ENCODE measurements at places on chromosomes 7 and 10.
A peak's percentile ranks its signal among the peaks of the same experiment; 100 is the strongest.

DNA sequence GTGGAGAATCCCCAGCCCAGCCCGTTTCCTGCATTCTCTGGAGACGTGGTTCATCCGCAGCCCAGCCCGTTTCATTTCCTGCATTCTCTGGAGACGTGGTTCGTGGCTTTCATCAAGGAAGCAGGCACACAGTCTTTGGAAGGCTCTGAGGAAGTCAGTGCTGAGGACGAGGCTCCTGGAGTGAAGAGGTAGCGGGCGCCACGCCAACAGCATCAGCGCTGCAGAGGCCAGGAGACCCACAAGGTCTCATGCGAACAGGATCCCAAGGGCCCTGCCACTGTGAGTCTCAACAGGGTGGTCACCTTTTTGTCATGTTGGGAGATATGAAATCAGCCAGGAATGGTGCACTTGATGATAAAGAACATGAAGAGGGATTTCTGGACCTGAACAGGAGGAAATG is 12.4 kb upstream of the TCERG1L start:
- DNase-seq: no peak

DNA sequence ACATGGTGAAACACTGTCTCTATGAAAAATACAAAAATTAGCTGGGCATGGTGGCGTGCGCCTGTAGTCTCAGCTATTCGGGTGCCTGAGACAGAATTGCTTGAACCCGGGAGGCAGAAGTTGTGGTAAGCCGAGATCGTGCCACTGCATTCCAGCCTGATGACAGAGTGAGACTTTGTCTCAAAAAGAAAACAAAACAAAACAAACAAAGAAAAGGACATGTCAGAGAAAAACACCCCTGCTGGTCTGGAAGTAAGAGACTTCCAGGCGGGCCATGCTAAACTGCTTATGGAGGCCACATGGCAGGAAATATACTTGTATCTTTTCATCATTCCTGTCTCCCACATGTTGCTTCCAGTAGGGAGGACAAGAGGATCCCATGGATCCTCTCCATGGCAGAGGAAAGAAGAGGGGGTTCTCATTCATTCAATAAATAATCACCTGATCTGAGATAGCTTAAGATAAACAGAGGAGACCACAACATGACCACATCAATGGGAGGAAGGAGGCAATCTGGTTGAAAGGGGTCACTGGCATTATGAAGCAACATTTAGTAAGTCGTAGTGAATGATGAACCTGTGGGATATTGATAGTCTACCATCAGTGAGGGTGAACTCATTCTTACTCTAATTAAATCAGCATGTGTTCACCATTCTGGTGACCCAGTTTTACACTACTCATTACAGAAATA is 60.5 kb upstream of the ZNF138 start:
- DNase-seq: no peak

DNA sequence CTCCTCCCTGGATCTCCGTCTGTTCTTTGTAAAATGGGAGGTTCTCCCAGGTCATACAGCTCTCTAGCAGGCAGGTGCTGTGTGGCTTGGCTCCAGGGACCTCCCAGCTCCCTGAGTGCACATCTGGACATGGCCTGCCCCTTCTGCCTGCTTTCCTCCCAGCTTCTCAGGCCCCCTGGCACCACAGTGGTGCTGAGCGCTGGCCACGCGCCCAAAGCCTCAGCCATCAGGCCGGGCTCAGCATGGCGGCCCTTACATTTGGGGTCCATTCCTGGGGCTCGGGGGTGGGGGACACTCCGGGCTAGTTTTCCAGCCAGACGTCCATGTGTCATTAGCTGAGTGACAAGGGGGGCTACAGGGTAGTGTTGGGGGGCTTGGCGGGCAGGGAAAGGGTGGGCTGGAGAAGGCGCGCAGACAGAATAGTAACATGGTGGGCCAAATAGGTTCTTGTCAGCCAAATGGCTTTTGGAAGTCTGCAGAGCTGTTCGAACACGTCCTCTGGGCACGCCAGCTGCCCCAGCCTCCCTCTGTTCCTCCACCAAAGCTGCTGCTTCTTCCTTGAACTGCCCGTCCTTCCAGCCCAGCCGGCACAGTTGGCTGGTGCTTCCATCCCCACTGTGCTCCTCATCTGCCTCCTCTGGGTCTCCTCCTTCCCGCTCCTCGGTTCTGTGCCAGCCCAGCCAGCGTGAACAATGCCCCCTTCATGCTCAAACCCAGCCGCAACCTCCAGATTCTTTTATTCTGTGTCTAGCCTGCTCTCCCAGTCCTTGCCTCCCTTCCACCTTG is 65.9 kb downstream of the GOLGA7B start:
- no peak for DNase-seq

DNA sequence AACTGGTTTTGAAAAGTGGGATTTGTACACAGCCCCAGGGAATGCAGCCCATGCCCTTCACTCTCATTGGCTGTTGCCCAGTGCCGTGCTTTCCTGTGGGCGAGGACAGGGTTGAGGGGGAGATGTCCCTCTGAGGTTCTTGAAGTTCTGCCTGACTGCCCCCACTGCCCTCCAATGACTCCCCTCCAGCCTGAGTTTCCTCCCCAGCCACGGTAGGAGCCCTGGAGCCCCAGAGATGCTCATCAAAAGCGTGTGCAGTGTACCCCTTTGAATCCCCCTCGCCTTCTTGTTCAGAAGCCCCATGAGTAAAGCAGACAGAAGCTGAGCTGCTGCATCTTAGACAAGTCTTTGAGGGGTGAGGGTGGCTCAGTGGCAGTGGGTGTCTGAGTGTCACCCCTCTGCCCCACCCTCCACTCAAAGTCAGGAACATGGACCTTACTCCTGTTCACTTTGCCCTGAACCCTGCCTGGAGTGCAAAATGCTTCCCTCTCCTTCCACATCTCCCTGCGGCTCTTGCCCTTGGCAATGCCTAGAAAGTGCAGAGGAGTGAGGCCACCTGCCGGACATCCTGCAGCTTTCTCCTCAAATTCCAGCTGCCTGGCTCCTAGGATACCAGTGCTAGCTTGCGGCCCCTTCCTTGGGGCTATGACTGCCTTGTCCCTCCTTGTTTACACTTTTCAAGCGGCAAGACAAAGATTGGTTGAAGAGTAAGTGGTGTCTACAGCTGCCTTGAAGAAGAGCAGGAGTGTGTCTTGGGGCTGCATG is 19.9 kb downstream of the FAM241B start:
- DNase-seq: no peak

DNA sequence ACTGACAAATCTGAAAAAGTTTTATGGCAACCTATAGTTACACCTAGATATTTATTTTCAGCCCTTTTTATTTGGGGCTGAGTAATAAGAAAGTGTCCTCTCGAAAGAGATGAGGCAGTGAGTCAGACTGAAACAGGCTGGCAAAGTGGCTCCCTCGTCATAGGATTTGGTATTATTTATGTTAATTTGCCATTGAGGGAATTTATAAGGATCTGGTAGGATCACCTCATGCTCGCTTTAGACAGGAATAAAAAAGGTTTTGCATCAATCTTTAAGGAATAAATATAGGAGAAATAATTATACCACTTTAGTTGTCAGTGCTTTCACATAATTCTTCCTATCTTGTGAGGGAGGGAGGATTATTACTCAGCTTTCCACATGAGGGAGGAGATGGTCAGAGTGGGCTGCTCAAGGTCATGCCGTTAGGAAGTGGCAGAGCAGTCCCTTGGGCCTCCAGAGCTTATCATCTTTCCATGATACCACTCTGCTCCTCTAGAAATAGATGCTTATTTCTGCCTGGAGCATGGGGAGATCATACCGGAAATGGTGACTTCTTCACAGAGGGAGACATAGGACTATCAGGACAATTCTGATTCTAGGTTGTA is 356.8 kb downstream of the GPR158 start:
- DNase-seq: no peak

DNA sequence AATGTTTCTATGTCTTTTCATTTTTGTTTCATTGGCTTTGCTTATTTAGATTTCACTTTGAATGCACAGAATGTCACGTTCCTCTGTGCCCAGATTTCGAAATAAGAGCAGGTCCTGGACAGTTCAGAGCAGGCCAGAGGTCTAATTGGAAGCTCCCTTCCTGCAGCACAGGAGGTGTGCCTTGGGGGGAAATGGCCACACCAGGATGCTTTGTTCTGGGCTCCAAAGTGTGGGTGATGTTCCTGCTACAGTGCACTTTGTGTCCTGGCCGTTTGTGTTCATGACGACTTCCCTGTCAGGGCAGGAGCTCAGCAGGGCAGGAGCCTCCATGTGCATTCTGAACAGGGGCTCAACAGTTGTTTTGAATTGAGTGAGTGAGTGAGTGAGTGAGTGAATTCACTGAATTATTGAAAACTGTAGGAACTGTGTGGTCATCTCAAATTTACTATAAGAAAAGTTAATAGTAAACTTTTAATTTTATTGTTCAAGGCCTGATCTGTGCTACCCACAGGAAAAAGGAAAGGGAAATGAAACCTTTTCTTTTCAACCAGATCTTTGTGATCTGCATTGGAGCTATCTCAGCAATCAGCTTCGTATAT is 109.5 kb upstream of the GJD4 start:
- no peak for DNase-seq

- DNase-seq: no peak
Observed at GRCh38 chr7:158042156-158042880, 545.3 kb downstream of the PTPRN2 start.

GRCh38 chr10:25704622-25705021 is 229.4 kb upstream of the MYO3A start:
- no peak for DNase-seq

- DNase-seq: no peak
Observed at GRCh38 chr7:157614457-157615020, 277.7 kb downstream of the DNAJB6 start.

GRCh38 chr10:80474941-80475340 is 20.8 kb downstream of the TSPAN14 start:
- DNase-seq: no peak

DNA sequence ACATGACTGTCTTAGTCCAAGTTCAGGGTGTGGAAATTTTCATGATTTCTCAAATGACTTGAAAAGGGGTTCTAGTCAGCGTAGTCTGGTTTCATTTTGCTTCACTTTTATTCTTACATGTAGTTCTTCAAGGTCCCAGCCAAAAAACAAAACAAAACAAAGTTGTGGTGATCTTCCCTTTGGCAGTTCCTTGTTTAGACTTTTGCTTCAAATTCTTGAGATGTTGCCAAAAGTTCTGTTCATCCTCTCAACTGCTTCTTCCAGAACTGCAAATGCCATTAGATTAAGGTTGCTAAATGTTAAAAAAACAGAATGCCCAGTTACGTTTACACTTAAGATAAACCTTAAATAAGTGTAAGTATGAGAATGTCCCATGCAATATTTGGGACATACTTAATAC is 370.8 kb upstream of the LRRTM3 start:
- no peak for DNase-seq

DNA sequence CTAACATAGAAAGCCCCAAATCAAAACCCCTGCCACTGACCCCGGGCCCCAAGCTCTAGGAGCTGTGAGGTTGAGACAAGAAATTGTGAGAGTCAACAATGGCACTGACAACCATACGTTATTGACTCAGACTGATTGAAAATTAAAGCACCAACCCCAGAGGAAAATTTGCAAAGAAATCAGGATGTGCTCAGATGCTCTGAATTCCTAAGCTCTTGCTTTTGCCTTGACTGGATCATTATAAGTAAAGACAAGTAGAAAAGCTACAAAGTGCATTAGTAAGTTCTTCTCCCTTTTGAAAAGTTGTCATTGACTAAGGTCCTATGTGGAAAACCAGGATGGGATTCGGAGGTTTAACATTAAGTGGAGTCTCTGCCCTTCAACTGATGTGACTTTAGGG is 130.2 kb downstream of the SAMD9 start:
- no peak for DNase-seq

- DNase-seq: no peak
Observed at GRCh38 chr7:131948434-131949053, 392.1 kb upstream of the PODXL start.

- no peak for DNase-seq
Observed at GRCh38 chr10:98611436-98611835, 164.7 kb upstream of the HPS1 start.

- no peak for DNase-seq
Observed at GRCh38 chr10:59098831-59099452, 77.5 kb upstream of the PHYHIPL start.

DNA sequence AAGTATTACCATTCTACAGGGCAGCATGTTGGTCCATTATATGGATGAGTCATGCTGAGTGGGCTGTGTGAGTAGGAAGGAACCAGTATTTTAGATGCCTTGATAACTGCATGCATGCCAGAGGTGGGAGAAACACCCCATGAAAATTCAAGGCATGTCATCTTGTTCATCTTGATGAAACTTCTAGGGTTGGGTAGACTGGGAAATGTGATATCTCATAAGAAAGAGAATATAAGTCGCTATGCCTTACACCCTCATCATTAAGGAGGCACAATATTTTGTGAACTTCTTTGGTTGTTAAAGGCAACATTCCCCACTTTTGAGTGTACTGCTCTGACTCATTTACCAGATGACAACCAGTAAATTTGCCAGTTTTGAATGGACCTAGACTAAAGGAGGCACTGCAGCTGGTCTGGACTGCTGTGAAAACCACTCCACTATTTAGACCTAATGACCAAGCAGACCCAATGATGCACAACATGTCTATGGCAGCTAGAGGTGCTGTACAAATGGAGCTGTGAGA is 48.0 kb downstream of the ZNF365 start:
- DNase-seq: no peak

- peak; percentile 49 for DNase-seq
Observed at GRCh38 chr10:30701451-30702173, 72.1 kb upstream of the LYZL2 start.

DNA sequence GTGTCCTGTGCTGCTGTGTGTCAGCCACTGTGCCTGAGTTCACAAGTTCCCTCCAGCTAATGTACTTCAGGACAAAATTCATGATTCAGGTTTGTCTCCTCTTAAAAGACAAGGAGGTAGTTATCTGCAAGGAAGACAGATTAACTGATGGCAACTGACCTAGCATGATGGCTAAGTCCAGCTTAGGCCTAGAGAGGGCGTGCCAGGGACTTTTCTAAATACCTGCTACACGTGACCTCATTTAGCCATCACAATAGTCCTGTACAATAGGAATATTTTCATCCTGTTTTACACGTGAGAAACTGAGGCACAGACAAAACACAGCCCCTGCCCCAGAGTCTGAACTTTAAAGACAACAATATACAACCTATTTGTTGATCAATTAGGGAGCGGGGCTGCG is 275.7 kb downstream of the XPNPEP1 start:
- no peak for DNase-seq

- DNase-seq: no peak
Observed at GRCh38 chr7:92809397-92809759, 27.0 kb downstream of the CDK6 start.

- DNase-seq: no peak
Observed at GRCh38 chr10:132141526-132142395, 45.0 kb upstream of the DPYSL4 start.

DNA sequence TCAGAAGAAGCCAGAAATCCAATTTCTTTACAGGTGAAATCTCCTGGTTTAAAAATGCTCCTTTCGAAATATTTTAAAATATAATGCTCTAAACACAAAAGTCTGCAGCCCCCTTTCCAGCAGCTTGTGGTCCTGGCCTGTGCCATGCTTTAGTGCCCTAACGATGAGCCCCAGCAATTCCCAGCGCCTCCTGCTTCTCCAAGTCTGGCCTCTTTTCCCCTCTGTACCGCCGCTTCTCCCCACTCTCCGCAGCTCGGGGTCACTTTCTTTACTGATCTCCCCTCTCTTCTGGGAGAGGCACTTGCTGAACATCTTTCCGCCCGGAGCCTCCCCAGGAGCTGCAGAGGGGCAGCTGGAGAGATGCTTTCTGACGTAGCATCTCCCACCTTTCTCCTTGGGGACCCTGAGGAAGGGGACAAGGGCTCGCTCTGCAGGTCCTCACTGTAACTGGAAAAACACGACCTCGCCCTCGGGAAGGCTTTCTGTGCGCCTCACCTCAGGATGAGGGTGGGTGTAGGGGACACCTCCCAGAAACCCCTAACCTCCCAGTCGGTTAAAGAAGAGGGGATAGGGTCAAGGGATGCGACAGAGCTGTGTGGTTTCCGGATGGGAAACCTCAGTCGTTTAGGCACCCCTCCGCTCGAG is 565 bp upstream of the INA start:
- DNase-seq: no peak

Data from stimulated activated CD4-positive, alpha-beta T cell treated with anti-CD3 and anti-CD28 coated beads, Interleukin-15, amount 100 ng/mL, for 1 hour (primary cell).